ENCODE measurements at places on chromosomes 3 and 15.

GRCh38 chr15:101137312-101137940, 114.4 kb downstream of the CHSY1 start:
- no peak for DNase-seq

- DNase-seq = no peak
Measured at GRCh38 chr15:85500060-85500708, 119.8 kb downstream of the AKAP13 start.

DNA sequence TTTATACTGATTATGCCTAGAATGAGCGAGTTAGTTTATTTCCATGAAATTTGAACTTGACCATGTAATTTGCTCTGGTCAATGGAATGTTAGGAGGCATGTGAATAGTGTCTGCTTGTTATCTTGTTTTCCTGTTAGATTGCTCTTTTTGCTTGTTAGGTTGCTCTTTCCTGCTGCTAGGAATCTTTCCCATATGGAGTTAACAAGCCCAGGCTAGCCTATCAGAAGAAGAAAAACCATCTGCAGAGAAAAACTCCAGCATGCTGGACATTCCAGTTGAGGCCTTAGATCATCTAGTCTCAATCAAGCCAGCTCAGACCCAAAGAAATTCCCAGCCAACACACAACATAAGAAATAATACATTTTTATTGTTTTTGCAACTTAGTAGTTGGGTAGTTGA, 470.2 kb upstream of the AGTR1 start:
- no peak for DNase-seq

GRCh38 chr3:129603991-129604749, 2.3 kb downstream of the PLXND1 start:
- no peak for DNase-seq

GRCh38 chr3:24340966-24341365, 153.7 kb downstream of the THRB start:
- no peak for DNase-seq

GRCh38 chr3:66041116-66041515, 2.4 kb upstream of the MAGI1 start:
- no peak for DNase-seq

- DNase-seq = no peak
Measured at GRCh38 chr15:43299411-43299810, 31.0 kb downstream of the LCMT2 start.

All from effector memory CD4-positive, alpha-beta T cell (primary cell).